Foreskin keratinocyte (primary cell): ENCODE measurements at places on chromosomes 11 and 22. TPM values are rescaled to one million over a fixed set of nuclear protein-coding genes. Genes with fewer than 3 reads are reported as not detected.

MMP27 gene
- not detected in 2 replicates for total RNA-seq

PATE2 gene
- not detected in 2 replicates for total RNA-seq

ZNF280B gene
- total RNA-seq: 1.2 and 1.3 TPM in 2 replicates

TRAPPC4 gene
- total RNA-seq: 104 and 111 TPM in 2 replicates

DTX4 gene
- 5.7 and 6.2 TPM in 2 replicates for total RNA-seq

LRRC56 gene
- 0.28 and 0.48 TPM in 2 replicates for total RNA-seq

KRTAP5-11 gene
- not detected in 2 replicates for total RNA-seq

TMEM134 gene
- total RNA-seq: 29.4 TPM in 2 replicates

PRG3 gene
- total RNA-seq: not detected in 2 replicates

ASPHD2 gene
- 7.3 and 9.5 TPM in 2 replicates for total RNA-seq

MS4A6E gene
- total RNA-seq: not detected in 2 replicates
